ENCODE measurements at places on chromosomes 13 and 19.

GRCh38 chr13:51576754-51577153, 7.5 kb upstream of the WDFY2 start:
- DNase-seq = no peak

DNA sequence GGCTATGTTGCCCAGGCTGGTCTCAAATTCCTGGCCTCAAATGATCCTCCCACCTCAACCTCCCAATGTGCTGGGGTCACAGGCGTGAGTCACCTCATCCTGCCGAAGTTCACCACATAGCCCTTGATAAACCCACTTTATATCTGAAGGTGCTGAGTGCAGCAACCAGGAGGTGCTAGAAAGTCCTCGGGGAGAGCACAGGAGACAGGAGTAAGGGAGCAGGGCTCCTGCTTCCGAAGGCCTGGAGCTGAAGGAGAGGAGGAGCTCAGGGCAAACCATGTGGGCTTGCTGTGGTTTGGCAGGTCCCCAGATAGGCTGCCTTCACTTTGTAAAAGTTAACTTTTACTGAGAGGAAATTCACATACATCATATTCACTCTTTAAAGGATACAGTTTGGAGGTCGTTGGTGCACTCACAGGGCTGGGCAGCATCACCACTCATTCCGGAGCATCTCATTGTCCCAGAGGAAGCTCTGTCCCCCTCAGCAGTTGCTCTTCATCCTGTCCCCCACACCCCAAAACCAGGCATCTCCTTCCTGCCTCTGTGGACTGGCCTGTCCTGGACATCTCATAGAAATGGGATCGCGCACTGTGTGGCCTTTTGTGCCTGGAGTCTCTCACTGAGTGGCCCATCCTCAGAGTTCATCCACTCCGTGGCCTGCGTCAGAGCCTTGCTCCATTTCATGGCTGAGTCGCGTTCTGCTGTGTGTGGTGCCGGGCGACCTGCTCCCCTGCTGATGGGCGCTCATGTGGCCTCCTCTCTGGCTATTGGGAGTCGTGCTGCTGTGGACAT, 49.5 kb downstream of the KDM4B start:
- no peak for DNase-seq

DNA sequence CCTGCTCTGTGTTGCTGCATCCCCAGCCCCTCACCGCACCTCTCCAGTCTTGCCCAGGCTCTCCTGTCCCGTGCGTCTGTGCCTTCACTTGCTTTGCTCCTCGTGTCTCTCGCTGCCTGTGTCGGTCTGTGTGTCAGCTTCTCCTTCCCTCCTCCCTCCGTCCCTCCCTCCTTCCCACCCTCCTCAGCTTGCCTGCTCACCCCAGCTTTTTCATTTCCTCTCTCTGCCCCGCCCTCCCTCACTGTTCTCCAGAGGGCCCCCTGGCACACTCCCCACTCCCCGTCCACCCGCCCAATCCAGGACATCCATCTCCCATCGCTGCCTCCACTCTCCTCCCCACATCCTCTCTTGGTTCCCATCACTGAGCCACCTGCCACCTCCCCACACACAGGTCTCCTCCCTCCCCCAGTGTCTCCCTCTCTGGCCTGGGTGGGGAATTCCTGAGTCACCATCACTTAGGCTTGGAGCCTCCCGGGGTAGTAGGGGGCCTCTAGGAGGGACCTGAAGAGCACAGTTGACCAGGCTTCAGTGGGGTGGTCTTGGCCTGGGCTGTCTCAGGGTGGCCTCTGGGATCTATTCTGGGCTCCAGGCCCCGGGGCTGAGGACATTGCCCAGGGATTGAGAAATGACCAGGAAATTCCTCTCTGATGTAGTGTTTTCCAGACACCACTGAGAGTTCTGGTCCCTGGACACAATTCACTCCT, at the start of gene PTGIR:
Gene PTGIR (minus strand): TSS at position 132 of the 704 bp plus-strand sequence. CDS start 864 bp downstream, outside the sequence.
- no peak for DNase-seq

DNA sequence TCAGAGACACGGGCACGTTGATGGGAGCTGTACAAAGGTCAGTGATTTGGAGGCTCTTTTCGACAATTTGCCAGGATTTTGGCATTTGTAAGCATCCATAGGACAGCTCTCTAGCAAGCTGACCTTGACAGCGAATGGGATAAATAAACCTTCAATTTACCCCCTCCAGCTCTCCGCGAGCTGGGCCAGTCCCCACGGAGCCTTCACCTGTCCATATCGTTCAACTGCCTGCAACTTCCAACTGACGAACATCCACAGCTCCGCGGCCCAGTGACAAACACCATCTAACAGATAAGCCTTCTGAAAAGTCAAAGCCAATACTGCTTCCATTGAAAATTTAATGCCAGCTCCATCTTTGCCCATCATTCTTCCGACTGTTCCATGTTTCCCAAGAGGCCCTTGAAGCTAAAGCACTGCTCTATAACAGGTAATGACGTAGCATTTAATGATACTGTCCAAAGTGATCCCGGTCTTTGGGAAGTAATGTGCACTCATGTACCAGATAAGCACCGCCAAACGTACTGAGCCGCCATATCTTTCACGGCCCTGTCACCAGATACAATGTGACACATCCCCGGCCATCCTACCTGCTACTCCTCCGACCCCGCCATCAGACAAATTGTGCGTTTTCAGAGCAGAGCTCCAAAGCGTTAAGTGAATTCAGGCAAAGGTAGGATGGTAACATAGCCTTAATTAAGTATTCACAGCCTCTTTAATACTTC, 365.3 kb upstream of the ZNF507 start:
- no peak for DNase-seq
